Stimulated activated CD8-positive, alpha-beta memory T cell treated with anti-CD3 and anti-CD28 coated beads, Interleukin-15, amount 100 ng/mL, for 1 hour (primary cell): ENCODE measurements at places on chromosomes 16 and 17.

DNA sequence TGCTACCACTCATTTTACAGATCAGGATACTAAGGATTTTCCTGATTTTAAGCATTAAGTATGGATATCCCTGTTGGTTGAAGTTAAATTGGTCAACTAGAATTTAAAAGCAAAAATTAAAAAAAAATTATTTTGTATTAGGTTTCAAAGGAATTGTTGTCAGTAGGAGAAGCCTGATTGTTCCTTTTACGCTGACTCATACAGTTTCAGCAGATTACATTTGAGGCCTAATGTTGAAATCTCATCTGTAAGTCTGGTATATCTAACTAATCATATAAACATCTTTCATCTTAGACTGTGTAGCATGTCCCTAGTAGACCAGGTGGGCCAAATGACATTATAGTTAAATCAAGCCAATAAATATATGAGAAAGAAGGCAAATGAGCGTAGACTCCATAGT lies 83.5 kb downstream of the FTO start:
- DNase-seq: no peak

DNA sequence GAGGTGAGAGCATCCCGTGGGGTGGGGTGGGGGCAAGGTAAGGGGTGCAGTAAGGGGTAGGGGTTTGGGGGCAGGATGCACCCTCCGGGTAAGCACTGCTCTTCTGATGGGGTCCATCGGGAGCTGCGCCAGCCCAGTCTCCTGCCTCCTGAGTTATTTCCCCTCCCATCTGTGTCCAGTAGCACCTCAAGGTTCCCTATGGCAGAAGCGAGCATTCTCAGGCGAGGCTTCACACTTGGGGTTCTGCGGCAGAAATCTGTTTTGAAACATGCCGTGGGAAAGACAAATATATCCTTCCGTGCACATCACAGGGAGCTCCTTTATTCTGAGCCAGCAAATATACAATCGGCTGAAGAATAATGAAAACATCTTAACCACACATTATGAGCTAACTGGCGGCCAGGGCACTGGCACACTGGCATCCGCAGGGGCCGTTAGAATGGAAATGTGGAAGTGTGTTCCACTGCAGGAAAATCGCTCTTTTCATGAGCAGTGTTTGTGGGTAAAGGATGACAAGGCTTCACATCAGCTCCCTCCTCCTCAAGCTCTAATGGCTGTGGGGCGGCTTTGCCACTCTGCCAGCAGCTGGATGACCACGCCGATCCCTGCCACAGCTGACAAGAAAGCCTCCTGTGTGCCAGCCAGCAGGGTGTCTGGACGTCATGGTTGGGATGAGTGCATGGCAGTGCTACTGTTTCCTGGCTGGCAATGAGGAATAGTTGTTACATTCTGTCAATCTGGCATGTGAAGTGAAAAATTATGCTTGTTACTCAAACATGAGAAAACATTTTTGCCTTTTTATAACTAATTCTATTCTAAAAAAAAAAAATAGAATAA lies 20.0 kb downstream of the MTHFSD start:
- DNase-seq: no peak

GRCh38 chr17:48503747-48504146 lies 27.1 kb downstream of the HOXB1 start:
- DNase-seq: no peak

DNA sequence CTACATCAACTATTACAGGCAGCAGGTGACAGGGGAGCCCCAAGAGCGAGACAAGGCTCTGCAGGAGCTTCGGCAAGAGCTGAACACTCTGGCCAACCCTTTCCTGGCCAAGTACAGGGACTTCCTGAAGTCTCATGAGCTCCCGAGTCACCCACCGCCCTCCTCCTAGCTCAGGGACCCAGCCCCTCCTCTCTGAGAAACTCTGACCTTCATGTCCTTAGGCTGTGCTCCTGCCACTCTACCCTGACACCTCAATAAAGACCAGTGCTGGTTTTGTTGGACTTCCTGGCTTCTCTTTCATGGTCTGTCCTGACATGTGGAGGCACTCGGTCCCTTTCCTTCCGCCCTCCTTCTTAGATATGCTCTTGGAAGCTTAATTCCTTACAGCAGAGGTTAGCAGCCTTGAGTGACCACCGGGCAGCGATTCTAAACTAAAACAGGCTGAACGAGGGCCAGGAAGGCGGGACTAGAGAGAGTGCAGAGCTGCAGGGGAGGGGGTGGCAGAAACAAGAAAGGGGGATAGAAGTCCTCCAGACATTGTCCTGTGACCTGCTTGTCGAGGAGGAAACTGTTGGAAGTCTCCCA lies 915 bp downstream of the AHSP start:
- no peak for DNase-seq

GRCh38 chr17:56291226-56291805 lies 138.0 kb downstream of the ANKFN1 start:
- no peak for DNase-seq

GRCh38 chr16:89374393-89374960 lies 115.9 kb downstream of the ANKRD11 start:
- no peak for DNase-seq

- DNase-seq: no peak
Observed at GRCh38 chr16:70467113-70467512, 12.7 kb downstream of the FCSK start.

- no peak for DNase-seq
Observed at GRCh38 chr16:85490407-85491057, 122.6 kb upstream of the GSE1 start.

GRCh38 chr17:29383686-29384085 lies 6.5 kb upstream of the TAOK1 start:
- DNase-seq: no peak

DNA sequence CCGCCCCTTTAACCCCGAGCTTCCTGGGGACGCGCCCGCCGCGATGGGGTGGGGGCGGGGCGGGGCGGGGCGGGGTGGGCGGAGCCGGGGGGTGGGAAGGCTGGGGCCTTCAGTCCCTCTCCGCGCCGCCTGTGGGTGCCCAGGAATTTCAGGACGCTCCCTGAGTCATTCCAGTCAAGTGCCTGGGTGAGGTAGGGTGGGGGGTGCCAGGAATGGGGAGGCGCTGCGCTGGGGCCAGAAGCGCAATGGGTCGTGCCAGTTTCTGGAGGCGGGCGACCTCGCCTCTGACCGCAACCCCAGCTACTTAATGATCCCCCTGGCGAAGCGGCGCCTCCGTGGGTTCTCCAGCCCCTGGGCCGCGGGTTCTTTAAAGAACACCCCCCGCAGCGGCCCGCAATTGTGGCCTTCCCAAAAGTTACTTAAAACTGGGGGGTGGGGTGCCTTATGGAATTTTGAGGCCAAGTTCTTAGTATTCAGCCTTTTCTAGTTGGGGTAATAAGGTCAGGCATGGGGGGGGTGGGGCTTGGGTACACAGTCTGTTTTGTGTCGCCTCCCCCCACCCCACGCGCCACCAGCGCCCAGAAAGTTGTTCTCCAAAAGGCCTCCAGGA lies 826 bp upstream of the GSE1 start:
- DNase-seq: no peak
